ENCODE measurements at places on chromosomes 16 and 17.

DNA sequence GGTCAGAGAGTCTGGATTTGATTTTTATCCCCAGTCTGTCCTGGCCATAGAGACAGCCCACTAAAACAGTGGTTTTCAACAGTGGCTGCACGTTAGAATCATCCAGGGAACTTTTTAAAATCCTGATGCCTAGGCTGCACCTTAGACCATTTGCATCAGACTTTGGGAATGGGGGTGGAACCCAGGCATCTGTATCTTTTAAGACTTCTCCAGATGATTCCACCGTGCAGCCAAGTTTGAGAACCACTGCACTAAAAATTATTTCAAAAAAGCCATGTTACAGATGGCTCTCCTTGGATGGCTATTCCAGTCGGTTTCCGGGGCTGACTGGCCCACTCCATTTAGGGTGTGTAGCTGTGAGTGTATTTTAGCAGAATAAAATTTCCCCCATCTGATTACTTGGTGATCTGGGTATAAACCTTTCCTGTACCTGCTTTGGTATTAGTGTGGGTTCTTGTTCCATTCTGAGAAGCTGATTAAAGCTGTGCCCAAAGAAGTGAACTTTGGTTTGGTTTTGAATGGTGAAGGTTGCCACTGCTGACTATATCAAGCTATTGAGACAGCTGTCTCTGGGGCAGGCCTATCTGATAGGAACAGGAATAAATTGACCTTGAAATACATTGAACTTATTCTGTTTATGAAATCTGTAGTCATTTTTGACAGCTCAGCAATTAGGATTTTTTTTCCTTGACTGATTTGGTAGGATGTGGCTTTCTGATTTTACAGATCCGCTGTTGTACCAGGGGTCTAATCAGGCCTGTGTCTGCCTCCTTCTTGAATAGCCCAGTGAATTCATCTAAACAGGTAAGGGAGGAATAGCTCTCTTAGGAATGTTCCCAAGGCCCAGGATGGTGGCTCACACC, 1.3 kb downstream of the ATP5MC1 start:
- H3K27ac ChIP-seq: no peak overlapping the region
- peaks cover 6% of the 10 kb centered on the region for H3K36me3 ChIP-seq
- H3K4me3 ChIP-seq: peak overlapping the region; percentile 78
- H3K27me3 ChIP-seq: no peaks in the 10 kb centered on the region
- DNase-seq: no peak

DNA sequence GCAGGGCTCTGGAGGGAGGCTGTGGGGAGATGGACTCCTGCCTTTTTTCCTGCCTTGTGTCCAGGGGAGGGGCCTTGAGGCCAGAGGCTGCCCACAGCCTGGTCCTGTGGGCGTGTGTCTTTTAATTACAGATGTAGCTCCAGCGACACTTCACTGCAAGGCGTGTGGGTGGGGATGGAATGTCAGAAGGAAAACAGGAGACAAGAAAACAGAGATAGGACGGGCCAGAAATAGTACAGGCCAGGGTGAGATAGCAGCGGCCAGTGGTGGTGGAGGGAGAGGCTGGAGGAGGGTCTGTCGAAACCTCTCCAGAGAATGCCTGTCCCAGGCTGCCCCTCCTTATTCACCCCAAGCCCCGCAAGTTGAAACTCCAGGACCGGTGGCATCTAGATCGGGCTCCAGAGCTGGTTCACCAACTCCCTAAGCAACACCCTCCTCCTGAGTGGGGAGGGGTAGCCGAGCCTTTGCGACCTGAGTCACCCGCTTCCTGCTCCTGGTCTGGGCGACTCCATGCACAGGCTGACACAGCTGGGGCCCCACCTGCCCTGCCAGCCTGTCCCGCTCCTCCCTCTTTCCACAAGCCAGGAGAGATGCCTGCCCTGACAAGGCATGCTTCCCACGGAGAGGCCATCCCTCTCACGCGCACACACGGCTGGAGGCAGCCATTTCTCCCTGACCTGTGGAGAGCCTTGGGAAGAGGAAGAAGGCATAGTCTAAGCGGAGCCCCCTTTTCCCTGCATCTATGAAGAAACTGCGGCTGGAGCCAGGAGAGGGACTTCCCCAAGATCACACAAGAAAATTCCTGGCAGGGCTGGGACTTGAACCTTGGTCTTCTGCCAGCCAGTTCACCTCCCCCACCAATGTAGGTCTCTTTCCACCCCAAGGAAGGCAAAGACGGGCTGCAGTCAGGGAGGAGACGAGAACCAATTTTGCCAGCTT, 6.6 kb upstream of the JUP start:
- peaks cover 20% of the 10 kb centered on the region for H3K4me1 ChIP-seq
- H3K27ac ChIP-seq: peak overlapping the region; percentile 52
- no peak overlapping the region for H3K4me3 ChIP-seq

- H3K27me3 ChIP-seq: no peaks in the 10 kb centered on the region
- H3K4me3 ChIP-seq: no peak overlapping the region
- no peak for DNase-seq
- no peaks in the 10 kb centered on the region for H3K36me3 ChIP-seq
These were observed 196.6 kb downstream of the UTP18 start for GRCh38 chr17:51456942-51457341.

DNA sequence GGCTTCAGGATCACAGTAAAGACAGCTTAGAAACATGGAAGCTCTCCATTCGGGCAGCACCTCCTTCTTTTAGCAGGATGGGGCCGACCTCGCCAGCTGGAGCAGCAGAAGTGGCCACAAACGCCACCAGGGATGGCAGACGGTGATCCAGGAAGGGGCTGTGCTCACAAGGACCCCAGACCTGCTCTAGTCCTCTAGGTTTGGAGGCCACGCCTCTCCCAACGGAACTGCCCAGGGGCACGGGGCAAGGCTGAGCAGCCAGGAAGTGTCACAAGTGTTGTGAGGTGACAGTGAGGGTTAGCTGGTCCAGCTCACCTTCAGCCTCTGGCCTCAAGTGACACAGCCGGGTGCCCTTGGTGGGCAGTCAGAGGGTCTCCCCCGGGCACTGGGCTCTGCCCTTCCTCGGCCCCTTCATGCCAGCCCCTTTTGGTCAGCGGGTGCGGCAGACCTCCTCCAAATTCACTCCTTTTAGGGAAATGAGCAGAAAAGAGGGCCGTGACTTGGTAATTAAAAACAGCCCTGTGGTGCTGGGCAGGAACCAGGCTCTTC, 20.4 kb downstream of the CEP295NL start:
- no peaks in the 10 kb centered on the region for H3K27me3 ChIP-seq
- H3K4me1 ChIP-seq: peaks cover 49% of the 10 kb centered on the region

DNA sequence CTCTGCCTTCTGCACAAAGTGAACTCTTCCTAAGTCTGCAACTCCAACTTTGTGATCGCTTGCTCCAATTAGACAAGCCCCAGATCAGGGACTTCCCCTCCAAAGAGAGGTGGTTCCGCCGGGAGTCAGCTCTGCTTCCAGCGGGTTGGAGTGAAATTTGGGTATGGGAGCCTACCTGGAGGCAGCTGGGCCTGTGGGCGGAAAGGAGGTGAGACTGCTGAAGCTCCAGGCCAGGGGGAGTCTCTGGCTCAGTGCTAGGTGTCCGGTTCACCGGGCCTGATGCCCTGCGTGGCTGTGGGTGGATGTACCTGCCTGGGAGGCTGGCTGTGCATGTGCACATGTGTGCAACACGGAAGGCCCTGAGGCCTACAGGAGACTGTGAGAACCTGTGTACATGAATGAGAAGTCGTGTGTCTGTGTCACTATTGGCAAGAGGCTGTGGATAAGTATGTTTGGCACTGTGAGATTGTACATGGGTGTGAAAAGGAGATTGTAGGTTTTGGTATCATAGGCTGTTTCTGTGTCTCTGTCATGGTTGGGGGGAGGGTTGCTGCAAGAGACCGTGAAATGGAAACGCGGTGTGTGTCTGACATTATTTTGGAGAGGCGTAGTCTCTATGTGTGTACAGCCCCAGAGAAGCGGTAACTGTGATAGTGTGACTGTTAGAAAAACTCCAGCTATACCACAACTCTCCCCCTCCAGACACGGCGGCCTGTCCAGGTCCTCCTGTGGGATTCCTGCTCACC, 4.2 kb downstream of the LHX1 start:
- no peak overlapping the region for H3K4me3 ChIP-seq
- peaks cover 49% of the 10 kb centered on the region for H3K4me1 ChIP-seq
- no peak overlapping the region for H3K27ac ChIP-seq

GRCh38 chr16:52953215-52953614, 99.5 kb downstream of the CHD9NB start:
- H3K36me3 ChIP-seq: no peaks in the 10 kb centered on the region
- H3K27ac ChIP-seq: no peak overlapping the region
- H3K27me3 ChIP-seq: no peaks in the 10 kb centered on the region
- peak; percentile 41 for DNase-seq

DNA sequence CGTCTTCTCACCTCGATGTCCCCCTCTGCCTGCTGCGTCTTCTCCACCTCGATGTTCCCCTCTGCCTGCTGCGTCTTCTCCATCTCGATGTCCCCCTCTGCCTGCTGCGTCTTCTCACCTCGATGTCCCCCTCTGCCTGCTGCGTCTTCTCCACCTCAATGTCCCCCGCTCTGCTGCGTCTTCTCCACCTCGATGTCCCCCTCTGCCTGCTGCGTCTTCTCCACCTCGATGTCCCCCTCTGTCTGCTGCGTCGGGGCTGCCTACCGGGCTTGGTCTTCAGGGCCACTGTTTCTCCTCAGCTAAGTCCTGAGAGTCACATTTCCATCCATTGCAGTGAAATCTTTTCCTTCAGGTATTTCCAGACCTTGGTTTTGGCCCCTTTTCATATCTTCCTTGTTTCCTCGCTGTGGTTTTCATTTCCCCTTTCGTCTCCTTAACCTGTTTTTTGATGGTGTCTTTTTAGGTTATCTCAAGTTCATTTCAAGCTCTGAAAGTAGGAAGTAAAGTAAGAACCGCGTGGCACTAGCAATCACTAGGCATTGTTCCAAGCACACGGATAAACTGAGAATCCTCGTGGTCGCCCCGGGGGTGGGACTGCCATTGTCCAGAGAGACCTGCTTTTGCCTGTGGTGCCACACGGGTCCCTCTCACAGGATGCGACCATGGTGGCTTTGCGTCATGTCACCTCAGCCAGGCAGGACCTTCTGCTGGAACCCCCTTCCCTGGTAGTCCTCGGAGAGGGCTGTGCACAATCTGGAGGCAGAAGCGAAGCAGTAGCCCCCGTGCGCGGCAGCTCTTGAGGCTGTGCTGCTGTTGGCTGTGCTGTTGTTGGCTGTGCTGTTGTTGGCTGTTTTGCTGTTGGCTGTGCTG, 9.5 kb upstream of the ZNF750 start:
- no peaks in the 10 kb centered on the region for H3K36me3 ChIP-seq
- H3K27ac ChIP-seq: no peak overlapping the region
- no peaks in the 10 kb centered on the region for H3K4me1 ChIP-seq
- H3K27me3 ChIP-seq: no peaks in the 10 kb centered on the region

GRCh38 chr16:7268182-7268581, 64.5 kb upstream of the RBFOX1 start:
- H3K4me1 ChIP-seq: no peaks in the 10 kb centered on the region
- H3K27ac ChIP-seq: no peak overlapping the region
- H3K4me3 ChIP-seq: no peak overlapping the region
- no peak for DNase-seq
- no peaks in the 10 kb centered on the region for H3K36me3 ChIP-seq

DNA sequence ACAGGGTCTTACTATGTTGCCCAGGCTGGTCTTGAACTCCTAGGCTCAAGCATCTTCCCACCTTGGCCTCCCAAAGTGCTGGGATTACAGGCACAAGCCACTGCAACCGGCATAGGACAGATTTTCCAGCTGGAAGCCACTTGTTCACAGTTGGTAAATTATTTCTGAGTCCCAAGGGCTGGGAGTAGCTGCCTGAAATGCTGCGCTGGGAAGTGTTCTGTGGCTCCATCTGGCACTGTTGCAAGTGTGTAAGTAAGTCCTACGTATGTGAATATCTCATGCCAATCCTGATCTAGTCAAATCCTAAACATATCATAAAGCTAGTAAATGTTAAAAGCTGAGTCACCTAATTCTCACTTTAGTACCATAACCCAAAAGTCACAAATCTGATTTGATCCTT, 48.1 kb downstream of the YWHAE start:
- DNase-seq: no peak
- no peaks in the 10 kb centered on the region for H3K27me3 ChIP-seq
- H3K27ac ChIP-seq: no peak overlapping the region

DNA sequence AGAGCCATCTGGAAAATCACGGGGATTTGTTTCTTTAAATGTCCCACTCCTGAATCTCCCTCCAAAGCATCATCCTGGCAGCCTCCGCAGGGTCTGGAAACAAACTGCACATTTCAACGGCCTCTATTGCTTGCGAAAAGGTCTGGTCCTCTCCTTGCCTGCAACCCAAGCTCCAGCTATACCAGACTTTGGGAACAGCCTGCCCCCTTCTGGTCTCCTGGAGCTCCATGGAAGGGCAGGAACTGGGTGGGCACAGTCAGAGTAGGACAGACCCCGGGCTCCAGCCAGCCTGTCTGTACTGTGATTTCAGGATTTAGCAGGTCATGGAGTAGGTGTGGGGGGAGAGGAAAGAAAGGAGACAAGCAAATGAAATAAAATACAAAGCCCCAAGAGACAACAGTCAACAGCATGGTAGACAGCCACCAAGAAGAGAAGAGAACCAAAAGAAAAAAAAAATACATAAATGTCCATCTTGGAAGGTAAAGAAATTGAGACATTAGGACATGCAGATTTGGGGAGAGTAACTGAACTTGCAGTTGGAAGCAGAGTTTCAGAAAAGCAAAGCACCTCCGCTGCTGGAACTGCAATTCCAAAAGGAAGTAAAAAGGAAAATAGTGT, 2.7 kb downstream of the XYLT1 start:
- H3K27me3 ChIP-seq: no peaks in the 10 kb centered on the region
- peaks cover 33% of the 10 kb centered on the region for H3K4me1 ChIP-seq
- no peak overlapping the region for H3K27ac ChIP-seq
- H3K4me3 ChIP-seq: no peak overlapping the region
- peak; percentile 65 for DNase-seq

GRCh38 chr16:20660325-20660724, 37.2 kb downstream of the ACSM1 start:
- H3K27ac ChIP-seq: peak overlapping the region; percentile 49
- H3K36me3 ChIP-seq: no peaks in the 10 kb centered on the region
- peaks cover 9% of the 10 kb centered on the region for H3K4me1 ChIP-seq
- no peak overlapping the region for H3K4me3 ChIP-seq
- H3K27me3 ChIP-seq: no peaks in the 10 kb centered on the region
- DNase-seq: peak; percentile 33

- no peaks in the 10 kb centered on the region for H3K4me1 ChIP-seq
- H3K27me3 ChIP-seq: no peaks in the 10 kb centered on the region
- H3K36me3 ChIP-seq: no peaks in the 10 kb centered on the region
- no peak for DNase-seq
These were observed 86.8 kb downstream of the CCT6B start for GRCh38 chr17:34874478-34874877.

DNA sequence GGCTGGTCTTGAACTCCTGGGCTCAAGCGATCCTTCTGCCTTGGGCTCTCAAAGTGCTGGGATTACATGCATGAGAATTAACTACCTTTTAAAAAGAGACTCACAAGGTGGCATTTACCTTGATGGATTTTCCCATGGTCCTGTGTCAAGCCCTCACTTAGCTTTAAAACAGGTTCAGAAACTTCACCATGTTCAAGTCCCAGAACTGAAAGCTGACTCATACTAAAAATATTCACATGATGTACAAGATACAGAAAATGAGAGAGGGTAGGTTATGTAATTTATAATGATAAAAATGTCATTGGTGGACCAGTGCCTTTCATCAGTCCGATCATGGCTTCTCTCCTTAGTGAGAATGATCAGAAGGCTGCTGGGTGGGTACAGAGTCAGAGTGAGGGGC, 4.3 kb upstream of the AKAP1 start:
- H3K4me1 ChIP-seq: peaks cover 5% of the 10 kb centered on the region
- no peak for DNase-seq
- no peak overlapping the region for H3K27ac ChIP-seq
- H3K36me3 ChIP-seq: no peaks in the 10 kb centered on the region
- H3K4me3 ChIP-seq: no peak overlapping the region

- no peaks in the 10 kb centered on the region for H3K36me3 ChIP-seq
- no peaks in the 10 kb centered on the region for H3K4me1 ChIP-seq
- H3K4me3 ChIP-seq: no peak overlapping the region
- no peak overlapping the region for H3K27ac ChIP-seq
- no peaks in the 10 kb centered on the region for H3K27me3 ChIP-seq
These were observed 42.6 kb downstream of the PIK3R5 start for GRCh38 chr17:8922928-8923327.
